ENCODE measurements at places on chromosomes 3 and 15.

DNA sequence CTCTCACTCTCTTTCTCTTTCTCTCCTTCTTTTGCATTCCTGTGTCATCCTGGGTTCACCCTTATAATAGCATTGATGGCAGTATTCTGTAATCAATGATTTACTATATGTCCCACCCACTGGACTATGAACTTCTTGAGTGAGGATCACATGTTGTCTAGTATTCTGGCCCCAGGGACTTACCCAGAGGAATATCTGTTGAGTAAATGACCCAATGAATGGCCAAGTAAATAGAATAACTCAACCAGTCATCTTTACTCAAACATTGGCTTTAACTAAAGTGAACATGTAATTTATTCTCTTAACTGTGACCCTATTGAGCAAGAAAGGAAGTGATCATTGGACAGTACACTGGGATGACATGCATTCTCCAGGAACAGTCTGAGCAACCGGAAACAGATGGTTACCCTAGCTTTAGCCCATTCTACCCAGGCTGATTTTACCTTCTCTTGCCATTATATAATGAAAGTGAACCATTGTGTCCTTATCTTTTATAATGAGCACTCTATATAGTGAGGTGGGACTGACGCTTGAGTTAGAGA lies 94.5 kb upstream of the SOX14 start:
- no peak for DNase-seq

DNA sequence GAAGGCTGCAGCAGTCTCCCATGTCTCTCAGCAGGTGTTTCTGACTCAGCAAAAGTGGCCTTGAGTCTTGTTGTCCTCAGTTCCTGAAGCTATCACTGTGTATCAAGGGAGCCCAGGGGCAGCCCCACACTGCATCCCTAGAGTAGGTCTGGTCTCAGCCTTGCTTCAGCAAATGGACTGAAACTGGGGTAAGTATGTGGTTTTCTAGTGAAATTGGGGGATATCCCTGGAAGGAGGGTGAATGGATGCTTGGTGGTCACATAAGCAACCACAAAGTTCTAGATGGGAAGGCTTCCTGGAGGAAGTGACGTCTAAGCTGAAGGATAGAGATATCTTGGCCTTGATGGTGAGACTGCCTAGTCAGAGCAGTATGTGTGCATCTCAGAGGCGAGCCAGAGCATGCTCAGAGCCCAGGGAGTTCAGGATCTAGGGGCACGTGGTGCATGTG lies 38.4 kb downstream of the TMEM158 start:
- no peak for DNase-seq

- no peak for DNase-seq
These were observed 32.2 kb upstream of the BHLHE40 start for GRCh38 chr3:4947028-4947427.

- DNase-seq = no peak
These were observed 11.3 kb upstream of the RBSN start for GRCh38 chr3:15110206-15110605.

GRCh38 chr3:107124885-107125284 lies 252.4 kb upstream of the CCDC54 start:
- DNase-seq = peak; percentile 24

- no peak for DNase-seq
These were observed 56.7 kb downstream of the HACD2 start for GRCh38 chr3:123528130-123528529.

DNA sequence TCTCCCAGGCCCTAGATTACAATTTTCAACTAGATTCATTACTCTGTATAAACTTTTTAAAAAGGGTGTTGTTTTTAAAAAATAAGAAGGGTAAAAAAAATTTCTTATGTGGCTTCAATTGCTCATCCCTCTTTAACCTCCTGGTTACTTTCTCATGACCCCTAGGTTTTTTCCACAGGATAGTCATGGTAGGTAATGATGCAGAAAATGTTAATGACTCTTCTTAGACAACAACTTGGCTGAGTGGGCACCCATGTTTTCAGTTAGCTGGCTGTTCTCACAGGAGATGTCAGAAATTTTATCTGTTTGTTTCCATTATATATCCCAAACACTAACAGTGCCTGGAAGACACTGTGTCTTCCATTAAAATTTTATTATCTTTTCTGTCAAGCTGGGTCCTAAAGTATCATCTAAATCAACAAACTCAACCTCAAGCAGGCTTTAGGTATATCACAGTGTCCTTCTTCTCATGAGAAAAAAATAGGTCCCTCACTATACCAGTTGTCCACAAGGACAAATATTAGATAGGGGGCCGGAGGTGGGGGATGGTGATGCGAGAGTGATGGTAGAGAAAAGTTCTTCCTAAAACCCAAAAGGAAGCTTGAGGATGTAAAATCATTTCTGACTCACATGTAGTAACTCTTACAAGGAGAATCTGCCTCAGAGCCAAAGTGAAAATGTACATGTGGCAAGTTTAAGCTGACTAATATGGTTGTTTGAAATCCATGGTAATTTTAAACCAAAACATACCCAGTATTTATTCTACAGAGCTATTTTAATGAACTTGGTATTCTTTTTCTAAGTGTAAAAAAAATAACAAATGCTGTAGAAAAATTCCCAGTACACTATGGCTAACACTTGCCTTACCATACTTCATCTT lies 43.3 kb downstream of the PLOD2 start:
- peak; percentile 87 for DNase-seq

DNA sequence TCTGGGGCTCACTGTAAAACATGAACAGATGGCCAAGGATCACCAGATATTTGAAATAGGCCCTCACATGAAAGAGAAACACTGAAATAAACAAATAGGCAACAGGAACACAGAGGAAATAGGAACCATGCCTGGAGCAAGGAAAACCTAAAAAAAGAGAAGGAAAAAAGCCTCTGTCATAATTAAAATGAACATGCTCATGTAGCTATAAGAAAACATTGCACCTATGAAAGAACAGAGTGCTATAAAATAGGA lies 102.4 kb downstream of the RAB11A start:
- DNase-seq = no peak

- DNase-seq = peak; percentile 42
These were observed 362.1 kb downstream of the EPHB1 start for GRCh38 chr3:135157045-135157740.

GRCh38 chr3:53772562-53772961 lies 73.7 kb downstream of the CHDH start:
- no peak for DNase-seq

DNA sequence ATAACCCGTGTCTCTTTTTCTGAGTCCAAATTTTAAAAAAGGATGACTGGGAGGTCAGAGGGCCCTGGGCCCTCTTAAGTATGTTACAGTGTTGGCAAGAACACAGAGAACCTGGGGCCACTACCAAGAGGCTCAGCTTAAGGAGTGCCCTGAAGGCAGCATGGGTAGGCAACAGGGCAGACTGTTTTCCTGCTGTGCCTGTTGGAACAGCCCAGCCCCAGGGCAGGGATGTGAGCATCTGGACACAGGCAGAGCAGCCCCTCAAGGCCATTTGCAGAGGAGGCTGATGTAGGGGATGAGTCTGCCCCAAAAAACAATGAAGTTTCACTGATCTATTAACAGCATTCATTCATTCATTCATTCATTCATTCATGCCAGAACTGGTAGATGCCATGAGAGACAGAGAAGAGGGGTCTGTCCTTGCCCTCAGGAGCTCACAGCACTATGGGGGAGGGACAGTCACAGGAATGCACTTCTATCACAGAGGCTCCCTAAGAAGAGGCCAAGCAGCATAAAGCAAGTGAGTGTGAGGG lies 2.2 kb upstream of the LTF start:
- DNase-seq = no peak

GRCh38 chr15:89377842-89378295 lies 43.2 kb upstream of the POLG start:
- DNase-seq = no peak

DNA sequence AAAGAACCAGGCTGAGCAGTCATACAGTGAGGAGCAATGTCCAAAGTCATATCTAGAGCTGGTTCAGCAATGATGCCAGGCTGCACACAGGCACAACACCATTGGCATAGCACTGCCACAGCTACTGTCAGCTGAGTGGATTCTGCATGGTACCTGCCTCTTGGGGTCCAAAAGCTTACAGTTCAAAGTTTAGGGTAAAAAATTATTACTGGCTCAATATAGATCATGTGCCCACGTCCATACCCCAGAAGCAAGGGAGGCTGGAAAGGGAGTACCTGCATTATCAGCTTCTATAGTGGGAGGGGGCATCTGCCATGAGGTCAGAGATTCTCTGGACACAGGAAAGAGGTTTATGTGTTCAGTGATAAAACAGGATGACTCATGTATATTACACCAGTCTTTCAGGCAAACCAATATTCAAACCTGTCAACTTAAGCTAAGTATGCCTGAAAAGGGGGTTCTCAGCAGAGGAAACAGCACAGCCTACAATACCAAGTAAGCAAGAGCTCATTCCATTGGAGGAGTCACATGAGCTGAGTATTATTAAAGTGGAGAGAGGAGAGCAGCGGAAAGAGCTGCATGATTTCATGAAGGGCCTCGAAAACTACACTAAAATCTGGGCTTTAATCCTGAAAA lies 99.0 kb downstream of the ANO10 start:
- DNase-seq = peak; percentile 44

DNA sequence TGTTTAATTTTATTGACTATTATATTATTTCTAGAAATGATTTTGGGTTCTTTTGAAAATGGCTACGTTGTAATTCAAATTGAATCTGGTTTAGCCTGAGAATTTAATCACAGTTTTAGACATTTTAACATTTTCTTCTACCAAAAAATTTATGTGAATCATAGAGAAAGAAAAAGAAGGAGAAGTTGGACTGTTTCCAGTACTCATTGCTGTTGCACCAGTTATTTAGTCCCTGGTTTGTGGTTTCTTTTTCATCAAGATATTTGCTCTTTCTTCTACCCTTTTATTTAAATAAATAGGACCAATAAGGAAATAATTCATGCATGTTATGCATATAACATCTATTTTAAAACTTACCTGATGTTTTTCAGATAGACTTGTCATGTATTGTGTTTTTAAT lies 1337.1 kb downstream of the ROBO1 start:
- no peak for DNase-seq

GRCh38 chr15:99099661-99100060 lies 5.2 kb upstream of the SYNM start:
- DNase-seq = no peak

DNA sequence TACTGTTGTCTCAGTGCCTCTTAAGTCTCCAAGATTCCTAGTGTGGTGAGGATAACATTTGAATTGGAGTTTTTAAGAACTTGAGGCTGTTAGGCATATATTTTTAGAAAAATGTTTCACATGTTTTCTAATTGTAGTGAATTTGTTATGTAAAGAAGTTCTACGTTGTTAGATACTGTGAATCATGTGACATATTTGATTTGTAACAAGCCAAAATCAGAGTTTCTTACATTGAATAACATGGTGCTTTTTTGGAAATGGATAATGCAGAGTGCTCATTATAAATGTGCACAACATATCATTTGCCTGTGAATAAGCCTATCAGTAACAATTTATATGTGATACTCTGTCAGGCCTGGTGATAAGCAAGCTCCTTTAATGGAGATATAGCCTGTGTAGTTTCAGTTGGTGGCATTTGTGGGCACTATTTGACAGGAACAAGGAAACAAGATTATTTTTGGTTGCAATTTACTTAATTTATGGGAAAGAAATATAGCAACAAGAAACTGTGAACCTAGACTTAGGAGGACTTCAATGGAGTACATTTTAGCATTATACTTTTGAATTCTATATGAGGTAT lies 328.8 kb downstream of the ARPP21 start:
- DNase-seq = no peak

- DNase-seq = no peak
These were observed 67.7 kb upstream of the ROPN1 start for GRCh38 chr3:124059580-124059979.

- DNase-seq = peak; percentile 27
These were observed 683.0 kb downstream of the TBL1XR1 start for GRCh38 chr3:176514297-176514696.

DNA sequence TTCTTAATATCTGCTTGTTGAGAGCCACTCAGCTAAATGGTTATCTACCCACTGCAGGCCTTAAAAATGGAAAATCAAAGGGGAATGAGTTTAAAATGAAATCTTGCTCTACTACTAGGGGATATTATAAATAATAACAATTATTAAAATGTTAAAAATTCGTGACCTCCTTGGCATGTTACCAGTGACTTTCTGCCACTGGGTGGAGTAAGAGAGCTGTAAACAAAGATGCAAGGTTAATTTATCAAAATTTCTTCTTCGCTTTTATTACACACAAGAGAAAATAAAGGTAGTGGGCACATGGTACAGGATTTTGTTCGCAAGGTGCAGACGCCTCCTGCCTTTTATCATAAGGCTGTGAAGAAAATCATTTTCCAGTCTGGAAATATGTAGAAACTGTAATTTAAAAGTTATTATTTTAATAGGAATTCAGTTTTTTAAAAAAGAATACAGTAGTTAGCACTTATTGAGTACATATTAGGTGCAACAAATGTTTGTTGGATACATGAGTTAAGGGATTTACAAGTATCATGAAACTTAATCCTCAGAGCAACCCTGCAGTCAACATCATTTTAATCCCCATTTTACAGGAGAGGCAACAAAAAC lies 272.6 kb downstream of the SUCLG2 start:
- DNase-seq = peak; percentile 18

- peak; percentile 21 for DNase-seq
These were observed 18.2 kb downstream of the EIF3J start for GRCh38 chr15:44554934-44555723.

DNA sequence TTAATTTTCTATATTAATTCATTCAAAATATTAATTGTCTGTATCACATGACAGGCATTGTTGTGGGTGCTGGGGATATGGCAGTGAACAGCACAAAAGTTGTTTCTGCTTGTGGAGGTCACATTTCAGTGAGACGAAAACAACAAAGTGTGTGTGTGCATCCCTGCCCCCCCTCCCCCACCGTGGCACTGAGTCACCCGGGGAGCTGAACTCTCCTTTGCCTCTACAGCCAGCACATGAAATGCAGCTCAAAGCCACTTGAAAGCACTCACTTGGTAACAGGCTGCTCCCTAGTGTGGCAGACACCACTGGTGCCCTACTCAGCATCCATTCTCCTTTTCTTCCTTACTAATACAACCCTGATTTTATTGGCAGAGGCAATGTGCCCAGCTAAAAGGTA lies 16.9 kb upstream of the SCAMP5 start:
- DNase-seq = peak; percentile 50

GRCh38 chr3:122898298-122898697 lies 103.4 kb downstream of the SLC49A4 start:
- DNase-seq = no peak

- DNase-seq = no peak
These were observed 68.3 kb downstream of the GALK2 start for GRCh38 chr15:49238342-49238741.

GRCh38 chr15:61729646-61730045 lies 330.6 kb downstream of the VPS13C start:
- no peak for DNase-seq

- DNase-seq = no peak
These were observed 374.1 kb upstream of the RBMS3 start for GRCh38 chr3:28906561-28907310.

Measured in kidney tubule cell (primary cell).